ENCODE measurements at places on chromosomes 5 and 9.

- DNase-seq, result no peak
Observed at GRCh38 chr5:115124741-115125140, 45.0 kb downstream of the TRIM36 start.

DNA sequence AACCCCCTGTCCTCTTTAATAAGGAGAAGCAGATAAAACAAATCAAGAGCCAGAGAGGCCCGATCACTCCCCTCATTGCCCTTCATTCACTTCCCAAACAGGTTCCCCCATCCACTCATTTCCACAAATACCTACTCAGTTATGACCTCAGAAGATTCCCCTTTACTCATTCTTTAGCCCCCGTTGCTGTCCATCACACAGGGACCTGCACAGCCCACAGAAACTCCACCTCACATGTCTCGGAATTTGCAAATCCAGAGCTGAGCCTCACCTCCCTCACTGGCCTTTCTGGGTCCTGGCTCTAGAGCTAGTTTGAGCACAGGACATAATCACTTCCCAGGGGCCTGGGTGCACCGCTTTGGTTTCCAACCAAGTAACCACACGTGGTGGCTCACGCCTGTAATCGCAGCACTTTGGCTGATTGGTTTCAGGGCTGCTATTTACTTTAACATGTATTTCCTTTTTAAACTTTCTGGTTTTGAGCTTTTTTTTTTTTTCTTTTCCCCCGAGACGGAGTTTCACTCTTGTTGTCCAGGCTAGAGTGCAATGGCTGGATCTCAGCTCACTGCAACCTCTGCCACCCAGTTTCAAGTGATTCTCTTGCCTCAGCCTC, 17.8 kb downstream of the ATP6V0E1 start:
- no peak for DNase-seq

GRCh38 chr5:38790268-38790667, 55.5 kb upstream of the OSMR start:
- DNase-seq, result no peak

GRCh38 chr5:26009742-26010141, 1028.6 kb downstream of the CDH9 start:
- no peak for DNase-seq

GRCh38 chr5:91307048-91307447, 76.1 kb downstream of the ARRDC3 start:
- DNase-seq, result no peak

DNA sequence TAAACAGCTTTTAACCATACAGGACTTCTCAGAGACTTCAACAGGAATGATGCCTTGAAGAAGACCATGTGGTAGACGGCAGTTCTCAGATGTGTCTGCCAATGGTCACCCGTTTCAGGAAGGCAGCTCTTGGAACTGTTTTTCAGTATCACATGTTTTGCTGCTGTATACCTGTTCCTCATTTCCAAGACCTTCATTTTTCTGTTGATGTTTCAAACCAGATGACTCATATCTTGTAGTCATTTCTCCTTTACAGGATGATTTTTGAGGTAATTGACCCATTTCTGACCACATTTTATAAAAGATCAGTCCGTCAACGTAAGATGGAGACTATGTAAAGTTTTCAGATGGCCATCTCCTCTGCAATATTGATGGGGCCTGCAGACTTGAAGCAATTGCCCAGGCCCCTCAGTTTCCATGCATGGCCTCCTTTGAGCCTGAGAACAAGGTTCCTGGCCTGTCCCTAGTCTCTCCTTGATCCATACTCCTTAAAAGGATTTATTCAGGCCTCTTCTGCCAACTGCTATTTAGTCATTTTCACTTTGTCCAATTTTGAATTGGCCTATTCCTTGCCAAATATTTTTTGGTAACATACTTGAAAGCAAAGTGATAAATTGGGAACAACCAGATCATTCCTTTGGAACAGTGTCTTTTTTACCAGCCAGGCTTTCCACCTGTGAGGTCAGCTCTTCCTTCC, 128.6 kb downstream of the PDZD2 start:
- DNase-seq, result no peak

DNA sequence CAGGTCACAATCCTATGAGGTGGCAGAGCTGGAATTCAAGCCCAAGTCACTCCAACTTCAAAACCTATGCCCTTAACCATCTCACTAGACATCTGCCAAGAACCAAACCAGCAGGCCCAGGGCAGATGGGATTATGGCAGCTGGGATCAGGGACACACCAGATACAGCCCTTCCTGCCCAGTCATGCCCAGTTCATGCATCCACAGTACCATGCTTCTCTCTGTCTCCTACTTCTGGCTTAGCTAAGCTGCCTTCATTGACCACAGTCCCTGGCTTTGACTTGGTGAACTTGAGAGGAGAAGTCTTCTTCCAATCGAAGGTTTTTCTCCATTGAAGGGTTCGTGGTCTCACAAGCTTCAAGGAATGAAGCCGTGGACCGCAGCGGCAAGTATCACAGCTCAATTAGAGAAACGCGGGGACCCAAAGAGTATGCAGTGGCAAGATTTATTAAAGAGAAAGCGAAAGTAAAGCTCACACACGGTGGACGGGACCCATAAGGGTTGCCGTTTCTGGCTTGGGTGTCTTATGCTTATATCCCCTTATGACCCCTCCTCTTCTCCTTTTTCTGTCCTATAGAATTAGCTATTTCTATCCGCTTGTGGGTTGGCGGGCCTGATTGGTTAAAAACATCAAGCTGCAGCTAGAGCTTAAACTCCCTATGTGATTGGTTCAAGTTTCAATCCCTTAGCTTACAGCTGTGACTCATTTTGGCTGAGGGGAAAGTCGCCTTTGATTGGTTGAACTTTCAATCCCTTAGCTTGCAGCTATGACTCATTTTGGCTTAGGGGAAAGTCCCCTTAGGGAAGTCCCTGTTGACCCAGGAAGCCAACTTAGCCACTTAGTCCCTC, 101.2 kb downstream of the TRIM36 start:
- DNase-seq, result no peak

DNA sequence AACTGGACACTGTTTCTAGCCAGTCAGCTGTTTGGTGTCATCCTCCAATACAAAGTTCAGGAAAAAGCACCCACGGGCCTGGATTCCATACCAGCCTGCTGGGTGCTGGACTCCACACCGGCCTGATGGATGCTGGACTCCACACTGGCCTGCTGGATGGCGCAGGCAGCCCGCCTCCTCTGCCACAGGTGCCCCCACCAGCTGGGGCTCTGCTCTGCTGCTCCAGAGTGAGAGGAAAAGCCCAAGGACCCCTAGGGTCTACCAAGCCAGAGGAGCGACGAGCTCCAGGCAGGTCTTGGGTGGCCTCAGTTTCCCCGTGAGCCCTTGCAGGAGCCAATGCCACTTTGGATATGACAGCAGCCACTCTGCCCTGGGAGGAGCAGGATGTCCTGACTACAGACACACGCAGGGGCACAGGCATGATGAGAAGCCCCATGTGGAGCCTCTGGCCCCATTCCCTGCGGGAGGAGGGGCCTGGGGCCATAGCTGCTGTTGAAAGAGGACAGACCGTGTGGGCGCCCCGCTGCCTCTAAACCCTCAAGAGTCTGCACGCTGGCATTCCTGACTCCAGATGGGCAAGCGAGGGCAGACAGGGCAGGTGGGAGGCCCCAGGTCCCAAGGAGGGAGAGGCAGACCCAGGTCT, 141.6 kb downstream of the OLFM1 start:
- DNase-seq, result no peak

All from NCI-H187 (cell line).